Peyer's patch (tissue), 4 donors: ENCODE measurements at places on chromosomes 13 and 19. TPM values are rescaled to one million over a fixed set of nuclear protein-coding genes. Genes with fewer than 3 reads are reported as not detected.

DNM2 gene
- total RNA-seq, result 827 TPM

GARIN5A gene
- total RNA-seq, result not detected

DNA sequence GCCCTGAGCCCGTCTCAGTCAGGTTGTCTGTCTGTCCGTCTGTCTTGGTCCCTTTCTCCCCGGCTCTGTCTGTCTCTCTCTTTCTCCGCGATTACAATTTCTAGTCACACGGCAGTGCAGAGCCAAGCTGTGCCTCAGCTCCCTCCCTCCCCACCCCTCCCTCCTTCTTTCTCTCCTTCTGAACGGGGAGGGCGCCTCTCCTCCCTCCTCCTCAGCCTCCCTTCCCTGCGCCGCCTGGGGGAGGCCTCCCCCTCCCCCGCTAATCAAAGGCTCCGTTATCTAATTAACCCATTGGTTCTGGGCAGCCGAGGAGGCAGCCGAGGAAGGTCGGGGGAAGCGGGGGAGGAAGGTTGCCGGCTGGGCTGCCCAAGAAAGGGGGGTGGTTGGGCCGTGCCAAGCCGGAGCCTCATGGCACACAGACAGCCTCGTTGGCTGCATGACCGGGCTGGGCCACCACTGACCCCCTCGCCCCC is 16.5 kb downstream of the LRRC4B start:
- no peaks in the 10 kb centered on the region for H3K36me3 ChIP-seq
- DNase-seq, result no peak
- H3K27ac ChIP-seq, result no peak overlapping the region
- no peaks in the 10 kb centered on the region for H3K4me1 ChIP-seq

- H3K4me1 ChIP-seq, result no peaks in the 10 kb centered on the region
- no peaks in the 10 kb centered on the region for H3K36me3 ChIP-seq
- no peak overlapping the region for H3K27ac ChIP-seq
- no peaks in the 10 kb centered on the region for H3K27me3 ChIP-seq
- no peak for DNase-seq
Measured at GRCh38 chr13:69706807-69707206, 400.8 kb upstream of the ATXN8OS start.
